Stimulated activated CD8-positive, alpha-beta memory T cell treated with anti-CD3 and anti-CD28 coated beads, Interleukin-7, amount 100 ng/mL, for 1 hour (primary cell): ENCODE measurements at places on chromosomes 2 and 18.

DNA sequence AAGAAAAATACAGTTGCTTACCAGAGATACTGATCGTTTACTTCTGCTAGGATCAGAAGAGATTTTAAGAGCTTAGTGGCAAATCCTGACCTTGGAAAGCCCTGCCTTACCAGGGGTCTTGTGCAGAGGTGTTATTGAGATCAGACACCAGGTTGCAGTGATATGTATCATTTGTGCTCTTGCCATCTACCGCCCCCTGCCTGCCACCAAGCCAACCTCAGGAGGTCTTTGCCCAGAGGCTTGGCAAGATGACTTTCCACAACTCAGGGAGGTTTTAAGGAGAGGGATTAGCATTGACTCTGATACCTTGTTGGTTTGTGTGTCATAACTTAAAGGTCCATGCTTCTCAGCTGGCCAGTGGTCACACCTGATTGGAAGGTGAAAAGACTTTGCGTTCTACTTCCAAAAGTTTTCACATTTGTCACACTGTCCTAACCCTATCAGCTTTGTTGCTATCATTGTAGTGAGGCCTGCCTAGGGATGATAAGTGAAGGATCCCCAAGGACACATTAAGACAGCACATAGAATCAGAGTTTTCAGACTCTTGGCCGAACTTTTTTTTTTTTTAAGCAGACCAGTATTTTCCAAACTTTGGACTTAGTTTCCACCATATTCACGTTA is 46.2 kb upstream of the MGAT5 start:
- DNase-seq: peak; percentile 30

DNA sequence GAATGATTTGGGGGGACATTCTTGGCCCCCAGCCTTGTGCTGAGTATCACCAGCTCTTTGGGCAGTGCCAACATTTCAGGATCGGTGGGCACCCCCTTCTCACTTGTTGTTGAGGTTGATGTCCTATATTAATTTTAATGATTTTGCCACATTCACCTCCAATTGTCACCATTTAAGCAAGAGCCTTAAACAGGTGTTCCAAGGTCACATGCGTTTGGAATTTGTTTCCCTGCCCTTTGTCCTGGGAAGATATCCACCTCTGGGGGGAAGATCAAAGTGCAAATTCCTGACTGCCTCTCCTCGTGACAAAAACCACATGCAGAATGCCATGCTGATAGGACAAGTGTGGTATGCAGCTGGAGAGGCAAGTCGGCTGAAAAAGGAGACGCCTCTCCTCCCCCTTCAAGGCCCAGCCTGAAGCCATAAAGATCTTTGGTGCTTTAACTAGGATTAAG is 72.5 kb upstream of the ID2 start:
- DNase-seq: no peak

- DNase-seq: no peak
Observed at GRCh38 chr2:43265001-43265400, 38.6 kb upstream of the ZFP36L2 start.

- DNase-seq: no peak
Observed at GRCh38 chr2:176542476-176542875, 273.2 kb downstream of the MTX2 start.

- DNase-seq: no peak
Observed at GRCh38 chr18:36513556-36513955, 216.0 kb downstream of the FHOD3 start.

GRCh38 chr18:25052511-25052921 is 299.4 kb downstream of the ZNF521 start:
- DNase-seq: no peak

DNA sequence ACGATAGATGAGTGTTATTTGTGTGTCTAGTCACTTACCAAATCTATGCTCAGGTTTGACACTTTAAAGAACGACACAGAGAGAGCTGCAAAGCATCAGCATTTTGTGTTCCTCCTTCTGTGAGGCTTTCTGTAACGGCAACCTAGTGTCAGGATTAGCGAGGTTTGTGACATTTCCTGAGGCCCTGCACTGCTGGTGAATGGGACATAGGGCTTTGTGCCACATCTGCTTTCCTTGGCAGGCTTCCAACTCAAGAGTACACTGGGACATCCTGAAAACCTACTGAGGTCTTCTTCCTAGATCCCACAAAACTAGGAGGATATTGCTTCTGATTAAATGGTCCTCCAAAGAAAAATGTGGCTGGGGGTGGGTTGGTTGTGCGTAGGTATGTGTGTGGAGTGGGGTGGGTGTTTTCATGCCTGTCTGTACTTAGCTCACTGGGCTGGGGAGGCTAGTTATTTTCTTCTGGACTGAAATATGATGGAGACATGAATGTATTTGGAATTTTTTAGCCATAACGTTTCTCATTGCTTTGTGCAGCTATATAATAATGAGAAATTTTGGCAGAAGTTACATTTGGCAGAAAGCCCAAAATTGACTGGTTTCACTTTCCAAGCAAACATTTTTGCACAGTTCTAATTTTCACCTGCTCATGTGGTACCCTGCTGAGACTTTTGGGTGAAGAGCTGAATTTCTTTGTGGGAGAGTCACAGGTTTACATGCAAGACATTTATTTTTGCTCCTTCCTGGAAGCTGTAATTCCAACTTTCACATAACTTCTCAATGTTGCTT is 308.4 kb downstream of the XIRP2 start:
- DNase-seq: no peak

- DNase-seq: no peak
Observed at GRCh38 chr18:48551100-48551499, 12.3 kb downstream of the CTIF start.

DNA sequence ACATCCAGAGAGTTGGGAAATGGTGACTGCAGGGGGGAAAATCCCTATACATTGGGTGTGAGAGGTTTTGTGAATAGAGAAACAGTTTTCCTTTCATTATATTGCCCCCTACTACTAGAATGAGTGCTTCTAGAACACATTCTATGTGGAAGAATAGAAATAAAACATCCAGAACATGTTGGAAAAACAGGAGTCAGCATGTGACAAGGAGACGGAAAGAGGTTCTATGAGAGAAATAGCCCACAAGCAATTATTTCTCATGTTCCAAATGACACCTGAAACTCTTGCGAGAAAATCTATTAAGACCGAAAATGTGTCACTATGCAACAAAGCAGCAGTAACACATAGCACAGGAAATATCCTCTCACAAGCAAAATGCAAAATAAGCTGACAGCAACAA is 202.7 kb upstream of the SPOPL start:
- no peak for DNase-seq

- DNase-seq: no peak
Observed at GRCh38 chr2:63544017-63544627, 44.2 kb downstream of the WDPCP start.

- DNase-seq: no peak
Observed at GRCh38 chr2:25255745-25256487, 85.8 kb downstream of the DNMT3A start.

- DNase-seq: no peak
Observed at GRCh38 chr2:103005393-103005792, 243.6 kb downstream of the TMEM182 start.

DNA sequence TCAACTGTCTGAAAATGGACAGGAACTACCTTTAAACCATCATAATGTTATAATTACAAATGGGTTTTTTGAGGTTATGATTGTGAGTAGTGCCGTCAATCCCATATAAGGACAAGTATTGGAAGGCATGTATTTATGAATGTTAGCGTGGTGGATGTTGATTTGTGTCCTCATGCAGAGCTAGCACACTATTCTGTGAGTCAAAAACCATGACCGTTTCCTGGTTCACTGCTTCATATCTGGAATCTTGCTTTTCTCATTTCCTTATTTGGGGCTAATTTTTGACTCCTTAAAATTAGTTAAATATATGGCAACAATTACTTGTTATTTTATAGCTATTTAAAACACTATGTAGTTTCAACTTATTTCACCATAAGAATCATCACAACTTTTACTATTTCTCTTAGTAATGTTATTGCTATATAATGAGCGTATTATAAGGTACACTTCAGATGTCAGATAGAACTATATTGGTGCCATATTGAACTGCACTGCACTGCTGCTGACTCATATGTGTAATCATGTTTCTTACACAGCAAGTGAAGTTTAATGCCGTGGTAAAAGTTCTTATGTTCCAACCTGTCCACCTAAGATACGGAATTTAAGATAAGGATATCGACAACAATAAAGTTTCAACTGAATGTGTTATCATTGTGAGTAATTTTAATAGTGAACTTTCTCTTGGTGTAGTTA is 192.8 kb downstream of the PTGR3 start:
- DNase-seq: no peak

- no peak for DNase-seq
Observed at GRCh38 chr2:46973673-46974072, 58.1 kb upstream of the MCFD2 start.

GRCh38 chr18:70166668-70167067 is 38.8 kb downstream of the RTTN start:
- no peak for DNase-seq

GRCh38 chr2:142179686-142180085 is 48.9 kb upstream of the LRP1B start:
- DNase-seq: no peak

GRCh38 chr2:135150725-135151124 is 98.6 kb downstream of the RAB3GAP1 start:
- no peak for DNase-seq

GRCh38 chr2:8234253-8234652 is 447.6 kb upstream of the ID2 start:
- DNase-seq: no peak

DNA sequence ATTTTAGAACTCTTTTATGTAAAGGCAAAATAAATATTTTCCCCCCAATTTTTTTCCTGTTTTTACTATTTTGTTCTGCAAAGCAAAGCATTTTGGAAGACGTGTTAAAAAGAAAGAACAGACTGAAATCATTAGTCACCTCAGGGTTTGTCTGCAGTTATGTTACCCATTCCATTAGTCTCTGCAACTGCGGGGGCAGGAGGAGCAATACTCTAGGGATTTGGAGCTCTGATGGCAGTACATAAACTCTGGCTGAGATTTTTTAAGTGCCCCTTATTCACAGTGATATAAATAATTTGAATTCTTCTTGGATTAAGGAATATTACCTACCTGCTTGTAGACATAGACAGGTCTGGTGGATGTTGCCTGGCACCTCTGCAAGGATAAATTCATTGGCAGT is 88.0 kb upstream of the CELF4 start:
- DNase-seq: no peak

DNA sequence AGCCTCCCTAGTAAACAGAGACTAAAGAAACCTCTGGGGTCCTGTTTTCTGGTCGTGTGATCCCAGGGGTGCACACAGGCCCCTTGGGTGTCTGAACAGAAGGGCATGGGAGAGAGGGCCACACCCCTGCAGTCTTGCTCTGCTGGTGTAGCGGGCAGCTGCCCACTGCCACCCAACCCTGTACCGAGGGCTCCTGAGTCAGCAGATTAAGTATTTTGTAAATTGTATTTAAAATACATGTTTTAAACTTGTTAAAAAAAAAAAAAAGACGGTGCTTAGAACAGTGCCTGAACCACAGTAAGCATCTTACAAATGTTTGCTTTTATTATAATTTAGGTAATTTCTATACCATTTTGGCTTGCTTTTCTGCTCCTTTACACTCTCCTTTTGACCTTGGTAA is 113.7 kb downstream of the TANC1 start:
- no peak for DNase-seq

- no peak for DNase-seq
Observed at GRCh38 chr2:239601880-239602279, 201.1 kb upstream of the HDAC4 start.

GRCh38 chr2:96525211-96525507 is 11.4 kb upstream of the ARID5A start:
- no peak for DNase-seq

GRCh38 chr2:146634230-146635097 is 1210.4 kb upstream of the ACVR2A start:
- DNase-seq: no peak

- DNase-seq: no peak
Observed at GRCh38 chr2:235506997-235507615, 13.3 kb downstream of the AGAP1 start.

- DNase-seq: no peak
Observed at GRCh38 chr18:45050712-45051601, 370.3 kb downstream of the SETBP1 start.

DNA sequence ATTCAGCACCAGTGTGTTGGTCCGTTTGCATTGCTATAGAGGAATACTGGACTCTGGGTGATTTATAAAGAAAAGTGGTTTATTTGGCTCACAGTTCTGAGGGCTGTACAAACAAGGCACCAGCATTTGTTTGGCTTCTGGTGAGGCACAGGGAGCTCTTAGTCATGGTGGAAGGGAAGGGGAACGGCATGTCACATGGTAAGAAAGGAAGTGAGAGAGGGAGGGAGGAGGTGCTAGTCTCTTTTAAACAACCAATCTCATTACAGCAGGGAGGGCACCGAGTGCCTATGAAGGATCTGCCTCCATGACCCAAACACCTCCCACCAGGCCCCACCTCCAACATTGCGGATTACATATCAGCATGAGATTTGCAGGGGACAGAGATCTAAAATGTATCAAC is 143.9 kb upstream of the DLX2 start:
- no peak for DNase-seq
